ENCODE measurements at places on chromosomes 12 and 14. TPM values are rescaled to one million over a fixed set of nuclear protein-coding genes. Genes with fewer than 3 reads are reported as not detected.

Gene AQP2
- total RNA-seq = not detected

- DNase-seq = peak; percentile 73
Observed at GRCh38 chr14:90168425-90169105, 87.8 kb upstream of the PSMC1 start.

GRCh38 chr14:26598081-26598671, 343 bp upstream of the NOVA1 start:
- no peak for DNase-seq

- no peak for DNase-seq
Observed at GRCh38 chr12:107435072-107435471, 250.5 kb upstream of the PWP1 start.

DNA sequence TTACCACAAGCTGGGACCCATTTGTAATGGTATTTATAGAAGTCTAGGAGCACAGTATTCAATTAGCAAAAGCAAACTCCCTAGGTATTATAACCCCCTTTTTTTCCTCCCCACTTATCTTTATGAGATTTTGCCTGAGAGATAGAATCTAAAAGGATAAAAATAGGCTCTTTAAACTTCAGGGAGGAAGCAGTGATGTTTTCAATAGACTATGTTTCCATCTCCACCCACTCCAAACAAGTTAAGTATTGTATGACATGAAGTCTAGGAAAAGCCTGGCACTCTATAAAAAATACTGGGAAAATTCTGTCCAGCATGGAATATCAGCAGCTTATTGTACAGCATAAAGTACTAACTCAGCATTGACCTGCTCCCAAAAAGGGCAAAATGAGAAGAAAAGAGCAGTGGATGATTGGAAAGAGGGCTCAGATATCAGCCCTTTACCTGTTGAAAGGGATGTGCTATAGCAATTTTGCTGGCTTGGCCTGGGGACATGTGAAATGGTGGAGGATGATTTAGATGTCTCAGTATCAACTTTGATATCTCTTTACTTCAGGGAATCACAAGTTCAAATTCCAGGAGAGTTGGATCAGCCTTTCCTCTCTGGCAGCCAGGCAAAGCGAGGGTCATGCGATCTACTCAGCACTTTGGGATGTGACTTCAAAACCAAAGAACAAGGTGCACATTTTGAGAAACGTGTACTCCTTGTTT, 72.4 kb downstream of the IGF1 start:
- peak; percentile 84 for DNase-seq

- peak; percentile 53 for DNase-seq
Observed at GRCh38 chr12:46711756-46712155, 114.0 kb downstream of the SLC38A4 start.

Gene KRT75
- total RNA-seq = not detected

Gene LRP1
- 192 TPM for total RNA-seq

DNA sequence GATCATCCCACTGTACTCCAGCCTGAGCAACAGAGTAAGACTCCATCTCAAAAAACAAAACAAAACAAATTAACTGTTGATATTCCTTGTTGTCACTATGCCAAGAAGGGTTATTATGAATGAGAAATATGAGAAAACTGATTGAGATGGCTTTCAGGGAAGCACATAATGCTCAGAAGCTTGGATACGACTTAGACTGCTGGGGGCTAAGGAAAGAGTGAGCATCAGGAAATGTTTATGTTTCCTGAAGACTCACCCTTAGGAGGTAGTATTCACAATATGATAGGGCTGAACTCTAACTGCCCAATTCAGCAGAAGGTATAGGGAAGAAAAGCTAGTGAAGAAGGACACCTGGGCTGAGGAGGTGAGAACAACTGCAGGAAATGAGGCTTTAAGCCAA, 6.3 kb downstream of the STYK1 start:
- no peak for DNase-seq

DNA sequence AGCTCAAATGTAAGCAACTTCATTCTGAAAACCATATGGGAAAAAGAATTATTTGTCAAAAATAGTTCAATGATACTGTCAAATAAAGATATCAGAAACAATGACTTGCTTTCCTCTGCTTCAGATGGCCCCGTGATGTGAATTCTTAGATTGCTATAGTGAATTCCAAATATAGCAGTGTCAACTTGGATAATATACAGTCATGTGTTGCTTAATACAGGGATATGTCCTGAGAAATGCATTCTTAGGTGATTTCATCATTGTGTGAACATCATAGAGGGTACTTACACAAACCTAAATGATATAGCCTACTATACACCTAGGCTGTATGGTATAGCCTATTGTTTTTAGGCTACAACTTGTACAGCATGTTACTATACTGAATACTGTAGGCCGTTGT, 108.7 kb upstream of the MIS18BP1 start:
- no peak for DNase-seq

DNA sequence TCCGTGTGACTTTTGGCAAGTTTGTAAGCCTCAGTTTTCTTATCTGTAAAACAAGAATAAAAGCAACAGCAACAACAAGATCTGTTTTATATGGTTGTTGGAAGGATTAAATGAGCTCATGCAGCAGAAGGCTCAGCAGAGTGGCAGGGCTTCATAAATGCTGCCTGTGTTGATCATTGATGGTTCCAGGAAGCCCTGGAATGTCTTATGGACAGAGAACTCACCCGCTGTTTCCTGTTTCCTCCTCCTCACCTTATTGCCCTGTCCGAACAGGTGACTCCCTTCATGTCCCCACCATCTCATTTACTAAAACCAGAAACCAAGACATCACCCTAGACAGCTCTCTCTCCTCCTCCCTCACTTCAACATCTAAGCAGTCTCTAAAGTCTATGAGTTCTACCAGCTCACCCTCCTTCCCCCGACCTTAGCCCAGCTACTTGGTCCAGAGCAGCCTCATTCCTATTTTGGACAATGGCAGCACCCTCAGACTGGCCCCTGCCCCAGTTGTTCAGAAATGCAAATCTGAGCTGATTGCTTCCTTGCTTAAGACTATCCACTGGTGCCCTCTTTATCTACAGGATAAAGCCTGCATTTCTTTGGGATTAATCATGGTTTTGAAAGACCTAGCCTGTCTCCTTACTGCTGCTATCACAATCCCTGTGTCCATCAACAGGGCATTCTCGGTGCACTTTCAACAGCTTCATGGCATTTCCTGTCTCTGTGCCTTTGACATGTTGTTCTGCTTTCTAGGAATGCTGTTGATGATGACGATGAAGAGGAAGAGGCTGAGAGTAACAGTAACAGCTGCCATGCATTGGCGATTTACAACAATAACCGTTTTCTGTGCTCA, 21.4 kb upstream of the GSG1 start:
- peak; percentile 62 for DNase-seq

GRCh38 chr14:103886304-103887169, 39.2 kb upstream of the PPP1R13B start:
- DNase-seq = no peak

DNA sequence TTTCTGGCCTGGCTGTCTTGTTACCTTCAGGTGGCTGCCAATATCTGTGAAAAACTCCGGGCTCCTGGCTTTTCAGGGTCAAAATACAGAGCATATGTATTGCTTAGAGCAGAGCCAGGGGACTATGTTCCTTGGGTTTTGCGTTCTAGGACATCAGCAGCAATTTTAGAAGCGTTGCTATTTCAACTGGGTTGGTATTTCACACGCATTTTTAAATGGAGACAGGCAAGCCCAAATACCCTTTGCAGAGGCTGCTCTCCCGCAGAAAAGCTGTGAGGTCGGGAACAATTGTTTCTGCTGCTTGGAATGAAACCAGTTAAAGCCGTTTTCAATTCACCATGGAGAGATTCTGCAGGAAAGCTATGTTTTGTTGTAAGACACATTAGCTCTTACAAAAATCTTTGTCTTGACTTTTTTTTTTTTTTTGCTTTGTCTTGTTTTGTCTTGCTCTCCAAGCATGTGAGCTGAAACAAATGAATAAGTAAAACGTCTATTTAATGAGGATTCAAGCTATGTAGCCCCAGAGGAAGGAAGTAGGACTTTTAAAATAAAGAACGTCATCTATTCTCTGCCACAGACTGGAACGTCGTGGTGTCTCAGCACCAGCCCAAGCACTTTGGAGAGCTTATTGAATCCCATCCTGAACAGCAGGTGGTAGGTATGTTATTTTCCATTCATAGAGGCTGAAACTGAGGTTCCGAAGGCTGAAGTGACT, 181.0 kb upstream of the TBX3 start:
- DNase-seq = no peak

Gene TMEM63C
- total RNA-seq = not detected

DNA sequence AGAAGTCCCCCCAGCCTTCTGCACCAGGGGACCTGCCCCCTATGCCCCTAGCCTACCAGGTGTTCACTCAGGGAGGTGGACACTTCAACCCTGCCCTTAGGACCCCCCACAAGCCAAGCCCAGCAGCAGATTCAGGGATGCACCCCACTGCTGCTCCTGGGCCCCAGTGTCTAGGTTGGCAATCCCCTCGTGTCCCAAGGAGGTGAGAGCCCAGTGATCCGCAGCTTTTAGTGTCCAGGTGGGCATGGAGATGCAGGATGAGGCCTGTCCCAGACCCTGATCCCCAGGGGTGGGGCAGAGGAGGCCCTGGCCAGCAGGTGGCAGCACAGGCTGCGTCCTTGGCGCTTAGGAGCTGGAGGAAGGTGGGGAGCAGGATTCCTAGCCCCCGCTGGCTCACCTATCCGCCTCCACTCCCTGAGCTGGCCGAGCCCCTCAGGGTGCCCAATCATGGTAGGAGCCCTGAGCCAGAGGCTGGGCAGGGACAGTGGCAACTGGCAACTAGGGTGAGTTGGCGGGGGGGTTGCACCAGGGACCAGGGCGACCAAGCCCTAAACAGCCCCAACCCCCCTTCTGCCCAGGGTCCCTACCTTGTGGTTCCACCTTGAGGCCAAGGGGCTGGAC, 4.1 kb downstream of the CKB start:
- DNase-seq = peak; percentile 36

Gene FZD10
- total RNA-seq = not detected

Gene FAR2
- total RNA-seq = 0.21 TPM

Gene SDR9C7
- total RNA-seq = not detected

DNA sequence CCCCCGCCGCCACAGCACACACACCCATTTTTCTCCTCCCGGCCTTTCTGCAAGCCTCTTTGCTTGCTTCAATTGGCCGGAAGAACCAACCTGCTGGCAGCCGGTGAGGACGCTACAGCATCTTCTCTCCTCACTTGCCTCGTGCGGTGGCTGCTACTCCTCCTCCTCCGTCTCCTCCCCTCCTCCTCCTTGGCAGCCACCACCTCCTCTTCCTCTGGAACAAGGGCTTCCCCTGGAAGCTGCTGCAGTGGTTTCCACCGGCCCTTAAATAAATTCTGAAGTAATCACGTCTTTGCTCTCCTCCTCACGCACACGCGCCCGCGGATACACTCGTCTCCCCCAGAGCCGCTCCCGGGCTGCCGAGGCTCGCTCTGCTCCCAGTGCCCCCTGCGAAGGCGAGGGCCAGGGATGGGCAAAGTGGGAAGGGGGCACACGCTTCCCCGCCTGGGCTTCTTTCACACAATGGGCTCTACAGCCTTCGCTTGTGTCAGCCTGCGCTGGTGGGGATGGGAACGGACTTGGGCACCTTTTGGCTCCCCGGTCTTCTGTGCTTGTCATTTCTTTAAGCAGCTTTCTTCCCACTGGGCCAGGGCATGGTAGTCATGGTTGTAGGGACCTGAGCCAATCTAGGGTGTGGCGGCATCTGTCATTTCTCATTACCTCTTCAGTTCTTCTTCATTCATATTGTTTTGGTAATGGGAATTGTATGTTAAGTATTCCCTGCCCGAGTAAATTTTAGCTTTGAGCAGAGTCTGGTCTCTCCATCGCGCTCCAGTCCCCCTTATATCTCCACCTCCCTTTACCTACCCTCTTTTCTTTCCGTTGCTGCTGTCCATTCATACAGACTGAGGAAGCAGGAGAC, at the start of gene PPFIA2:
PPFIA2 (minus strand) TSS at position 161 of the 862 bp plus-strand sequence.
- DNase-seq = no peak

GRCh38 chr12:112939761-112940381, 1.6 kb downstream of the OAS3 start:
- DNase-seq = no peak

GRCh38 chr14:99066378-99066777, 205.6 kb downstream of the BCL11B start:
- DNase-seq = no peak

Gene PTPN6
- not detected for total RNA-seq

Gene OR6C2
- total RNA-seq = not detected

- DNase-seq = no peak
Observed at GRCh38 chr12:131473741-131474709, 236.9 kb upstream of the SFSWAP start.

GRCh38 chr12:51263341-51263740, 6.9 kb downstream of the SMAGP start:
- no peak for DNase-seq

Gene MGP
- total RNA-seq = not detected

DNA sequence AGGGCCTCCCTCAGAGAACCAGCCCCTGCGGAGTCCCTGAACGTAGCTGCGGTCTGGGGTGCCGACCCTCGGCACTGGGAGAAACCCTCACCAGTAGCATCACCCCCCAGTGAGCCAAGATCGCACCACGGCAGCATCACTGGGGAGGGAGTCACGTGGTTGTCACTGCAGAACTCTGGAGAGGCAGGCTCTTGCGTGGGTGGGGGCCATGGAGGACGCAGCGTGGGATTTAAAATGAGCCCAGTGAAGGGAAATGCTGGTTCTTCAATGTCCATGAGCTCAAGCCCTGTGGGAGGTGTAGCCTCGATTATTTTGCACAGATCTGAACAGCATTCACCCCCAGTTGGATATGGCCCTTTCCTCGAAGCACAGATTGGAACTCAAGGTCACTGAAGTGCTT, 3.9 kb upstream of the GALNT9 start:
- no peak for DNase-seq

GRCh38 chr14:35366056-35366451, 38.5 kb downstream of the NFKBIA start:
- peak; percentile 43 for DNase-seq

Gene MYH6
- total RNA-seq = not detected

DNA sequence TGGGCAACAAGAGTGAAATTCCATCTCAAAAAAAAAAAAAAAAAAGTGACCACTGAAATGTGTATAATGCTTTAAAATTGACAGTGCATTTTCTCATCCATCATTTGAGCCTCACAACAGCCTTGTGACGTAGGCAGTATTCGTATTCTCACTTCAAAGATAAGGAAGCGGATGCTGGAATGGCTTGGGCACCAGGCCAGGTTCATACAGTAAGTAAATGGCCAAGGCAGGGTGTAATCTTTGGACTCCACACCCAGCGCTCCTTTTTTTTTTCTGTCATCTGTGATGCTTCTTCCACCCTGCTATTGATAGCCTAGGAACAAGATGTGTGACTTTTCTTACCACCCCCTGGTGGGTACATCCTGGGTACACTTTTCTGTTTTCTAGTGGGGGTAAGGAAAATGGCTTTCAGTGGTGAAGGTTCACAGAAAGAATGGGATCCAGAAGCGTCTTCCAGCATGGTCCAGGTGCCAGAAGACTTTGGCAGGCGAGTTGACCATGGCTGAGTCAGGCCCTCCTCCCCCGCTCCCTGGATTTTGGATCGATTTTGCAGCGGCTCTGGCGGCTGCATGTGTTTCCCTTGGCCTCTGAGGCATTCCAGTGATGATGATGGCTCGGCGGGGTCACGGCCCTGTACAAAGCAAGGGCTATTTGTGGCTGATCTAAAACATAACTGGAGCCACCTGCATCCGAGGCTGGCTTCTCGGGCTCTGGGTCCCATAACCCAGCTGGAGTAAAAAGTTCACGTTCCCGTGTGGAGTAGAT, 110.6 kb downstream of the CACNA1C start:
- no peak for DNase-seq

Measured in HFFc6 (cell line).